RPMI7951 (cell line): ENCODE measurements at places on chromosomes 1 and 21. TPM values are rescaled to one million over a fixed set of nuclear protein-coding genes. Genes with fewer than 3 reads are reported as not detected.

Gene CLIC6
- not detected in 2 replicates for total RNA-seq

- DNase-seq, result no peak
These were observed 34.0 kb upstream of the SLC45A3 start for GRCh38 chr1:205714190-205714905.

Gene LCE3D
- total RNA-seq, result not detected in 2 replicates

Gene PTPRU
- total RNA-seq, result 14.1 and 26.2 TPM in 2 replicates

DNA sequence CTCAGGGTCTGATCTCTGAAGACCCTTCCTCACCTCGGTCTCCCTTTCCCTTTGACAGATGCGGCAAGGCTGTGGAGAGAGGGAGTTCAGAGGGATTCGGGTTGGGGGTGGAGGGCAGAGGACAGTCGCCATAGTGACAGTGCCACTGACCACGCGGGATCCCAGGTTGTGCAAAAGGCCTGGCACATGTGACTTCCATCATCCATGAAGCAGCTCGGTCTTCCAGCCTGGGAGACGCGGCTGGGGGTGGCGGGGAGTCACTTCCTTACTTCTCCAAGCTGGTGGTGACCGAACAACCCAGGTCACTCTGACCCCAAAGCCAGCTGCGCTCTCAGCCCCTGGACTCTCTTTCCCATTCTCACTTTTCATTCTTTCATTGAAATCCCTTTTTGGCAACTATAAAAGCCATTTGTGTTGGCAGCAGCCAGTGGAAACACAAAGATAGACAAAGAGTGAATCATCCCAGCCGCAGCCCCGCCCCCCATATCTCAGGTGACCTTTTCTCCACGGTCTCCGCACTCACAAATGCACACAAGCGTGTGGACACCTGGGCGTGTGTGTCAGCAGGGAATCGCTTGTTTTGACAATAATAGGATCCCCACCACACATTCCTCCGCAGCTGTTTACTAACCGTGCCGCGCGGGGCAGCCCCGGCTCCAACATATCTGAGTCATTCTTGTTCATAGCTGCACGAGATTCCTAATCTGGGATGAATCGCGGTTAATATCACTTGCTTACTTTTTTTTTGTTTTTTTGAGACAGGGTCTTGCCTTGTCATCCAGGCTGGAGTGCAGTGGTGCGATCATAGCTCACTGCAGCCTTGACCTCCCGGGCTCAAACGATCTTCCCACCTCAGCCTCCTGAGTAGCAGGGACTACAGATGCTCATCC lies 68.3 kb downstream of the DHRS3 start:
- peak; percentile 98 for DNase-seq

Gene TMEM81
- total RNA-seq, result 1.8 and 2.0 TPM in 2 replicates

- DNase-seq, result no peak
These were observed 6.5 kb downstream of the RD3 start for GRCh38 chr1:211485480-211485857.

Gene ELAPOR1
- total RNA-seq, result 0.29 and 0.36 TPM in 2 replicates

Gene NPHP4
- total RNA-seq, result 5.6 and 6.4 TPM in 2 replicates

- peak; percentile 38 for DNase-seq
These were observed 189.7 kb downstream of the SEC16B start for GRCh38 chr1:177780096-177780700.

- peak; percentile 79 for DNase-seq
These were observed 262.2 kb upstream of the POU3F1 start for GRCh38 chr1:38308780-38309179.

DNA sequence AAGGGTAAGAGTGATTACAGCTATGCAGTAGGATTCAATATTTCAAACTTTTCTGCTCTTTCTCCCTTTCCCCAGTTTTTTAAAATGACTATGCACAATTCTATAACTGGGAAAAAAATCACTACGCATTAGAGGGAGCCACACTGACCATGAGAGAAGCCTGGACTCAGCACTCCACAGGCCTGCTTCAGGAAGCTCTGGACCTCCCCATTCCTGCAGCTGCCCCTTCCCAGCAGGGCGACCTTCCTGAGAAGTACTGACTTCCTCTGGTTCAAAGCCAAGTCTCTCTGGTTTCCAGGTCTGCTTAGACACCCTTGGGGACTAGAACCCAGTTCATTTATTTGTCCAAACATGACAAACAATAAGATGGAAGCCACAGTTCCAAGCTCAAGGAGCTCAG lies 42.0 kb upstream of the CLSTN1 start:
- DNase-seq, result no peak

Gene NUAK2
- 0.78 and 1.2 TPM in 2 replicates for total RNA-seq

- no peak for DNase-seq
These were observed 71.2 kb upstream of the CACYBP start for GRCh38 chr1:174928541-174928940.

- peak; percentile 8 for DNase-seq
These were observed 442.1 kb upstream of the NR5A2 start for GRCh38 chr1:199585392-199585791.

DNA sequence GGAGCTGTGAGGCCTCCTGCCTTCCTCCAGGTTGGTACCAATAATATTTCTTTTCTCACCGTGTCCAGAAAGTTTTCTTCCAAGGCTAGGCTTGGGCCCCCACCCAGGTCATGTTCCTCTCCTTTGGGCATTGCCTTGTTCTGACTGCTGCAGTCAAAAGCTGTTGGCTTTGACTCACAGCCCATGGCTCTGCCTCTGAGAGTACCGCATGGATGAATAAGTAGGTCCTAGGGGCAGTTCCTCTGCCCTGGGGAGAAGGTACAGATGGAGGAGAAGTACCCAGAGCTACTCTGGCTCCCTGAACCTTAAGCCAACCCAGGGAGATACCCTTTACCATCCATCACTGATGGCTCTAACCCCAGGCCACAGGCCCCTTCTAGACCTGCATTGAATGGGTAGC lies 115.0 kb downstream of the NAV1 start:
- peak; percentile 65 for DNase-seq

Gene ARMH1
- 0.29 TPM in 1 of 2 replicates, not detected in the other for total RNA-seq

Gene GPR52
- total RNA-seq, result 0.24 and 0.49 TPM in 2 replicates

DNA sequence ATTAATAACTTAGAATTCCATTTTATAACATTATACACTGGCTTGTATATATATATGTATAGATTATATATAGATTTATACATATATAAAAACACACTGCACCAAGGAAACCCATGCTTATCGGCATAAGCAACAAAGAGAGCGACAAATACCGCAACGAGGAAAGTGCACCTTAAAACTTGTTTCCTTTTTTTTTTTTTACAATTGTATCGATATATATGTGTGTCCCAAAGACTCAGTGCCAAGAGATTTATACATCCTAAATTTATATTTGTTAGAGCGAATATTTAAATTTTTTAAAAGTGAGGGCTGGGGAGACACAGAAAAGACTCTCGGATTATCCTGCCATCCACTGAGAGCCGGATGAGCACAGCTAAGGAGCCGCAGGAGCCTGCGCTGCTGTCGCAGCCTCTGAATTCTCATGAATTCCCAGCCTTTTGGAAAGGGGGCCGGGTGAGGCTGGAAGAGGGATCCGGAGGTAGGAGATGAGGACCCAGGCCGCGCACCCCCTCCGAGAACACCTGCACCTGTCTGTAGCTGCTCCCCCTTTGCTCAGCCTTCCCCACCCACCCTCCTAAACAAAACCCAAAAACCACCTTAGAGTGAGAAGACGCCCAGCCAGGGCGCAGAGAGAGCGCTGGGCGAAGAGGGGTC lies 5.2 kb downstream of the DMRTA2 start:
- DNase-seq, result no peak

DNA sequence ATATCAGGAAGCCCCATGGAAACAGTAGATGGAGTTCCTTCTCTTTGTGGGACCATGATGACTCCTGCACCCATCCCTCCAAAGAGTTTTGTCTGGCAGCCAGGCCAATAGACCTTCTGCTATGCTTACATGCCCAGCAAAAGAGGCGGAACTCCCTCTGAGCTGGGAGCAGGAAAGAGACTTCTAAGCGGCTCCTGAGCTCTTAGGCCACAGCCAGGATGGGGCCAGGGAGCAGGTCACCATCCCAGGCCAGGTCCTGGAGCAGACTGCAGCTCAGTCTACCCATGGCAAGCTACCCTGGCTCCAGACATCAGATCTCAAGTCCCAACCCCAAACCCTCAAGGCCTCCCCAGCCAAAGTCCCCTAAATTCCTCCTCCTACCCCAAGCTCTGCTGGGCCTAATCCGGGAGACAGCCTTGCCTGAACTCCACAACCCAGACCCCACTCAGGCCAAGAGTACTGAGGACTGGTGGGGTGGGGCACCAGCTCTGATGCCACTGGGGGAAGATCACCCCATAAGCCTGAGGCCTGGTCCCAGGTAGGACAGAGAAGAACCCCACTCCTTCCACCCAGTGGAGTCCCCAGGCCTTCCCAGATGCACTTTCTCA lies 387.9 kb downstream of the MATN1 start:
- DNase-seq, result no peak

DNA sequence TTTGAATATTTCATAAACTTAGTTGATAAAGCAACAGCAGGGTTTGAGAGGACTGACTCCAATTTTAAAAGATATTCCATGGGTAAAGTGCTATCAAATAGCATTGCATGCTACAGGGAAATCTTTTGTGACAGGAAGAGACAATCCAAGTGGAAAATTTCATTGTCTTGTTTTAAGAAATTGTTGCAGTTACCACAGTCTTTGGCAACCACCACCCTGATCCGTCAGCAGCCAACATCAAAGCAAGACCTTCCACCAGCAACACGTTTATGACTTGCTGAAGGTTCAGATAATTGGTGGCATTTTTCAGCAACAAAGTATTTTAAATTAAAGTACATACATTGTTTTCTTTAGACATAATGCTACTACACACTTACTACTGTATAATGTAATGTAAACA lies 47.8 kb downstream of the ADGRL4 start:
- DNase-seq, result peak; percentile 10

- no peak for DNase-seq
These were observed 73.4 kb downstream of the UCK2 start for GRCh38 chr1:165900576-165901380.

- DNase-seq, result no peak
These were observed 2.9 kb downstream of the OR10J5 start for GRCh38 chr1:159532922-159533321.

DNA sequence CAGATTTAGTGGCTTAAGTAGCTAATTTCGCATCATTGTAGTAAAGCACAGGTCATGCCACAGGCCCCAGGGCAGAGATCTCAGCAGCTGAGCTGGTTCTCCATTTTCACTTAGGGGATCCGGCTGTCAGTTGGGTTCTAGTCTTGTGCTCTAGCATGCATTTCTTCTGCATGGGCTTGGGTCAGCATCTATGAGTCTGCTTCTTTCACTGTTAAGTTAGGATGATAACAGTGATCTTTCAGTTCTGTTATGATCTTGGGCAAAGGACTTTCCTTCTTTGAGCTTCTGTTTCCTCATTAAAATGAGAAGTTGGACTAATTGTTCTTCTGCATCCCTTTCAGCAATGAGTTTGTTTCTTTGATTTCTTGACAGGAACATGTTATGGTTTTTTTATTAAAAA lies 123.6 kb upstream of the DNAH14 start:
- DNase-seq, result no peak

Gene UBASH3A
- total RNA-seq, result not detected in 2 replicates

Gene DNAH14
- 19.5 and 19.7 TPM in 2 replicates for total RNA-seq

GRCh38 chr1:43774359-43774758 lies 67.0 kb downstream of the ST3GAL3 start:
- peak; percentile 76 for DNase-seq

GRCh38 chr1:151535326-151536271 lies 4.5 kb upstream of the TUFT1 start:
- no peak for DNase-seq

Gene RXFP4
- total RNA-seq, result not detected in 2 replicates

DNA sequence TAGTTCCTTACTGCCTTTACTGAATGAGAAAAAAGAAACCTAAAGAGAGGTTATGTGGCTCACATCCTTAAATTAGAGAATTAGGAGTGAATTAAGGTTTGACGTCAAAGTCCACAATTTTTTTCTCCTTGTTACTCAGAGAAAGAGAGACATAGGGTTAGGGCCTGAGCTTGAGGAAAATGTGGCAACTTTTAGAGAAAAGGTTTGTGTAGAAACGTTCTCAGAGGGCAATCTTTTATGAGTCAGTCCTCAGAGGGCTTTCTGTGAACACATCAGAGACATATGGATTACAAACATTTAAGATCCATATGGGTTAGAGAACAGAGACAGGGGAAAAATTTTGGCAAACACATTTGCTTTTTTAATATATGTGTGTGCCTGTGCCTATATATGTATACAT lies 242.8 kb downstream of the TGFB2 start:
- no peak for DNase-seq

- DNase-seq, result no peak
These were observed 34.9 kb downstream of the PRMT6 start for GRCh38 chr1:107091418-107091817.

DNA sequence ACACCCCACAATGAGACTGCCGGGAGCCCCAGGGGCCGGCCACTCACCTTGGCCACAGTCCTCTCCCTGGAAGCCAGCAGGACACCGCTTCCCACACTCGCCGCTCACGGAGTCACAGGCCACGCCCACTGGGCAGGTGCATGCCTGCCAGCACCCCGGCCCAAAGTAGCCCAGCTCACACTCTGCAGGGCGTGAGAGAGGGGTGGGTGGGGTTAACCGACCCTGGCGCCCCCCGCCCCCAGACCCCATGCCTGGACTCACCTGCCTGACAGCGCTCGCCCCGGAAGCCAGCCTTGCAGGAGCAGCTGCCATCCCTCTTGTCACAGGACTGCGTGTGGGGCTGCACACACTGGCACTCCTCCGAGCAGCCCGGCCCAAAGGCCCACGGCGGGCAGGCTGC lies 50.7 kb downstream of the ARHGEF16 start:
- DNase-seq, result no peak

DNA sequence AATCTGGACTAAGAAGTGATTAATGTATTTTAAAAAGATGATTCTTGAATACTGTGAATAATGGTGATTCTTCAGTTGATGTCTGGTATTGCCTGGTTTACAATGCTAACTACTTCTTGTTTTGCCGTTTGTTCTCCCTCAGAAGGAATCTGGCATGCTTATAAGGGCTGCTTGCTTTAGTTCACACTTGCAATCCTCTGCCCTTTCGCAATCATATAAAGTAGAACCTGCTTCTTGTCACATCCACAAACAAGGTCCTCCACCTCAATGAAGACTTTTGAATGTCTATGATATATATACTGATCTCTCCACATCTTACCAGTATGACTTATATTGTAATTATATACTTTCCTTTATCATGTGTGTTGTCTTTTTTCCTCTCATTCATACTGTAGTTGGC lies 92.6 kb downstream of the ADGRL4 start:
- DNase-seq, result no peak

Gene FNBP1L
- total RNA-seq, result 7.7 and 8.9 TPM in 2 replicates

Gene IL20
- total RNA-seq, result not detected in 2 replicates

Gene GREM2
- total RNA-seq, result not detected in 2 replicates

Gene CELA3B
- not detected in 2 replicates for total RNA-seq

GRCh38 chr1:214544791-214545190 lies 6.6 kb downstream of the PTPN14 start:
- no peak for DNase-seq

DNA sequence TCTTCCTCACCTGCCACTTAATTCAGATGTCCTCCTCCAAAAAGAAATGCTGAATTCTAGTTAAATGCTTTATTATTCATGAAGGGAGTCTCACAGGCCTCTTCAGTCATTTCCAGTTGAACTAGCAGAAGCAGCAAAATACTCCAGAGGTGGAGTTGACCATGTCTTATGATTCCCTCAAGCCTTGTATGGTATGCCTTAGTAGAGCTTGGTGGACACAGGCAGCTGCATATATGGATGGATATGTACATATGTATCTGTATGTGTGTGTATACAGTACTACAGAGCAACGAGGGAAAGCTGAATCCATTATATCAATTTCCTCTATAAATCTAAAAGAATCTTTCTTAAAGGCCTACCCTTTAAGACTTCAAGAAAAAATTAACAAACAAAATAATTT lies 83.6 kb upstream of the HP1BP3 start:
- DNase-seq, result no peak
